Omental fat pad (tissue), 4 donors: ENCODE measurements at places on chromosomes 6 and 20. TPM values are rescaled to one million over a fixed set of nuclear protein-coding genes. Genes with fewer than 3 reads are reported as not detected.

Gene TMC2
- total RNA-seq, result 0.60 TPM

- DNase-seq, result no peak
Measured at GRCh38 chr6:139174961-139175360, 40.1 kb downstream of the HECA start.

- no peak for DNase-seq
Measured at GRCh38 chr6:80402266-80402665, 295.8 kb downstream of the BCKDHB start.

Gene RGS19
- total RNA-seq, result 30.0 TPM

GRCh38 chr20:15565786-15566185 is 1007.5 kb downstream of the KIF16B start:
- DNase-seq, result no peak

GRCh38 chr6:2127484-2127911 is 117.9 kb downstream of the GMDS start:
- DNase-seq, result no peak

Gene BPIFB4
- total RNA-seq, result not detected

DNA sequence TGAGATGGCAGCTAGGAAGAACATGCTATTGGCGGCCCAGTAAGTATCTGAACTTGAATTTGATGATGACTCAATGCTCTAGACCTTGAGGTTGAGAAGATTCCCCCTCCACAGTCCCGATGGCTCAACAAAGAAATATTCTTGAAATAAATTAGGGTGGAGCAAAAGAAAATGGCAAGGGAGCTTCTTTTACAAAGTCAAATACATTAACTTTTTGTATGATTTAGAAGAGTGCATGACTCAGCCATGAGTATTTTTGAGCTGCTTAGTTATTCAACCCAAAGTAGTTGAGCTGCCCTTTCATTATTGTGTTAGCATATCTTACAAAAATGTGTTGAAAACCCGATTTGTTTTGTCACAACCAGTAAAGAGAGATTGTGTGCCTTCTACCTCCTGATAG is 7.6 kb downstream of the TFAP2C start:
- no peak for DNase-seq

GRCh38 chr20:37111926-37112455 is 16.2 kb upstream of the RBL1 start:
- no peak for DNase-seq

DNA sequence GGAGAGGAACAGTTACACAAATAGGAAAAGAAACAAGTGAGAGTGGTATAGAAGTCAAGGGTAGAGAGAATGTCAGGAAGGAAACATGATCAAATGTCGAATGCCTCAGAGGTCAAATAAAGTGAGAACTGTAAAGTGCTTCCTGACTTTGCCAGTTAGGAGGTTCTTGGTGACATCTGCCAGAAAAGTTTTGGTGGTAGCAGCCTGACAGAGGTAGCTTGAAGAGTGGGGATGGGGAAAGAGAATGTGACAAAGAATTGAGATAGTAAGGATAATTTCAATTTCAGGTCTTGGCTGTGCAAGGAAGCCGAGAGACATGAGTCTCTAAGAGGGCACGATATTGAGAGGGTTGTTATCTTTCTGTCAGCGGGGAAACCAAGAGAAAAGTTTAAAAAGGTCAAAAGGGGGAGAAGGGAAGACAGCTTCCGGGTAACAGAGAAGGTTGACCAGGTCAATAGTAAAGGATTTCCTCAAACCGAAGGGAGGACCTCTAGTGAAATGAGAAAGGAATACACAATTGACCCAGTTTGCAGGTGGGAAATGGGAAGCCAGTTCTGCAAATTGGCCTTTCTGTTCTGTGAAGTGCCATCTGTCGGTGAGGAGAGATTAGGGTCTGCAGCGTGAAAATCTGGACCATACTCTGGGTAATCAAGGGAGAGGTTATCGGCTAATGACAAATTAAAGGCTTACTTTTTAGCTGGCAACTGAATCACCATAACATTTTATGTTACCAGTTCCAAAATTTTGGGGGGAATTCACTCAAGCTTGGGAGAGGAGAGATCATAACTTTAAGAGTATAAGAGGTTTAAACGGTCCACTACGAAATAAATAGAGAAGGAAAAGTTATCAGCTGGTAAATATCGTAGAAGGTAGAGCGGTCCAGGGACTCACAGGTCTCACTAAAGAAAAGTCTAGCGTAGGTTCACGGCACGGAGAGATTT is 973 bp upstream of the BRD2 start:
- no peak for DNase-seq

- peak; percentile 27 for DNase-seq
Measured at GRCh38 chr6:52361414-52361944, 472 bp upstream of the PAQR8 start.

DNA sequence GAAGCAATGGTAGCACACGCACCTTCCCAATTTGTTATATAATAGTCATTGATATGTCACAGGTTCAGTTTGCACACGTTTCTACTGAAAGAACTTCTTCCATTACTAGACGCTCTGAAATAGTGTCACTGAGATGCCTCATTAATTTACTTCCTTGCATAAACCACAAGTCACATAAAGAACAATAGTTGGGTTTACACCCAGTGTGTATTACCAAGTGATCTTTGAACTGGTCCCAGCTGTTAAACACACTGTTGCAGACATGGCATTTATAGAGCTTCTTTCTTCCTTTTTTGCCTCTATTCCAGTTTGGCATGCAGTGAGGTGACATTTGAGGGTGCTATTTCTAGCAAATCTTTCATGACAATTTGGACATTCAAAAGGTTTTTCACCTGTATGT is 245.3 kb downstream of the EPM2A start:
- no peak for DNase-seq
